Stimulated activated CD4-positive, alpha-beta T cell treated with anti-CD3 and anti-CD28 coated beads, Interleukin-2, amount 100 ng/mL, for 24 hours (primary cell): ENCODE measurements at places on chromosomes 2 and 18.

GRCh38 chr2:175525975-175526374 is 344.5 kb upstream of the ATP5MC3 start:
- no peak for DNase-seq

- no peak for DNase-seq
Measured at GRCh38 chr2:169393068-169393590, 30.8 kb upstream of the LRP2 start.

GRCh38 chr2:63827749-63828148 is 13.9 kb upstream of the UGP2 start:
- no peak for DNase-seq

DNA sequence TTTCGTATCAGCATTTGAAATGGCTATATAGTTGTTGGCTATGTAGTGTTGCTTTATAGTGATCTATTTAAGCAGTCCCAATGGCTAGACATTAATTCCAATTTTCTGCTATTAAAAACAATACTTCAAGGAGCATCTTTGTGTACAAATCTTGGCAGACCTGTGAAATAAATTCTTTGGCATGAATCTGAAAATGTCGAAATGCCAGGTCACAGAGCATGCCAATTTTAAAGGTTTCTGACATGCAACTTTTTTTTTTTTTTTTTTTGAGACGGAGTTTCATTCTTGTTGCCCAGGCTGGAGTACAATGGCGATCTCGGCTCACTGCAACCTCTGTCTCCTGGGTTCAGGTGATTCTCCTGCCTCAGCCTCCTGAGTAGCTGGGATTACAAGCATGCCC is 26.8 kb upstream of the CABLES1 start:
- no peak for DNase-seq

DNA sequence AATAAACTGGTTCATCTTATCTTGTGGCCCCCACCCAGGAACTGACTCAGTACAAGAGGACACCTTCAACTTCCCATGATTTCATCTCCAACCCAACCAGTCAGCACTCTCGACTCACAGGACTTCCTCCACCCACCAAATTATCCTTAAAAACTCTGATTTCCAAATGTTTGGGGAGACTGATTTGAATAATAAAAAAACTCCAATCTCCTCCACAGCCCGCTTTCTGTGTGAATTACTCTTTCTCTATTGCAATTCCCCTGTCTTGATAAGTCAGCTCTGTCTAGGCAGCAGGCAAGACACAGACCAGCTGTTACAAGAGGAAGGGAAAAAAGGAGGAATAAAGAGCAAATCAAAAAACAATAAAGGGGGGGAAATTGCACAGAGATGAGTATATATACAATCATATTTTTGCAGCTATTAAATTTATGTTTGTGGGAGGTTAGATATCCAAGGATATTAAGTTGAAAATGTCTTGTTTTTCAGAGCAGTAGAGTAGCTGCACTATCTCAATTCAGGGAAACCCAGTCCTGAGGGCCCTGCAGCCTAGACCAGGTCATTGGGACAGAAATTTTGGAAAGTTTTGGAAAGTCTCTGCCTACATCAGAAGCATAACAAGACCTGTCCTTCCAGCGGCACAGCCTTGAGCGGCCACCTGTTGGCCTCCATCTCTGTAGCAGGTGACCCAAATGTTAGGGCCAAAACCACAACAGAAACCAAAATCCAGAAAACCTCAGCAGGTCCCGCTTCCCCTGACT is 32.8 kb upstream of the SIGLEC15 start:
- no peak for DNase-seq

DNA sequence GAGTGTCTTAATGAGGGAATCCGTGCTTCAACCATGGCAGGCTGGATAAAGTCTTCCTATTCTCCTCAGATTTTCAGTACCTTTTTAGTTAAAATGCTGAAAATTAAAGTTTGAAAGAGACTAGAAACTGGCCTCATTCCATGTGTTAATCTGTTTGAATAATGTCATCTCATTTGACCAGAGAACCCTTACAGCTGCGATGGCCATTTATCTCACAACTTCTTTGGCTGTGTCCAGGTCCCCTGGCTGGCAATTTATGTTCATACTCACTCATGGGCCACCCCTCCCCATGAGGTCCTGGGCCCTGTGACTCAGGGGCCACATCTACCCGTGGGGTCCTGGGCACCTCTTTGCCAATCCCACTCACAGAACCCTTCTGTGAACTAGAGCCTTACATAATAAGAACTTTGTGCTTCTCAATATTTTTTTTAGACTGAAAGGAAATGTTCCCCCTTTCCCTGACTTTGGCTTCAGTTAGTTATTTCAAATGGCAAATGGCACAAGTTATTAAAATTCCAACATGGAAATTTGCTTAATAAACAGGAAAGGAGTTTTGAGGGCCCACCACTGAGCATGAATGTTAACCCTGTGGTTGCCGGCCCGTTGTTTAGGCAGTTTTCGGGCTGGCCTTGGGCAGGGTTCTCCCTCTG is 134.6 kb downstream of the UXS1 start:
- DNase-seq, result no peak

DNA sequence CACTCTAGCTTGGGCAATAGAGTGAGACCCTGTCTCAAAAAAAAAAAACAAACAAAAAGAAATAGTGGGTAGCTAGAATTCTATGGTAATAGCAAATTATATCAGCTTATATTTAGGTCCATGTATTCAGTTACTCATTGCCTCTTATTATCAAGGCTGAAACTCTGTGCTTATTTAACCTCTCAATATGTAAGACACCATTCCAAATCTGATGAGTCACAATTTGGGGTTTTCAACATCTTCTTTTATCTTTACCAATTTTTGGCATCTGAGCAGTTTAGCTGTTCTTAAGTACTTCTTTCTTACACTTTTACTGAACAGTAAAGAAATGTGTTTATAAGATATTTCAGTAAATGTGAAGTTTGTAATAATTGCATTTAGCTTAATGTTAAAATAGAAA is 69.3 kb downstream of the TTC27 start:
- DNase-seq, result no peak

DNA sequence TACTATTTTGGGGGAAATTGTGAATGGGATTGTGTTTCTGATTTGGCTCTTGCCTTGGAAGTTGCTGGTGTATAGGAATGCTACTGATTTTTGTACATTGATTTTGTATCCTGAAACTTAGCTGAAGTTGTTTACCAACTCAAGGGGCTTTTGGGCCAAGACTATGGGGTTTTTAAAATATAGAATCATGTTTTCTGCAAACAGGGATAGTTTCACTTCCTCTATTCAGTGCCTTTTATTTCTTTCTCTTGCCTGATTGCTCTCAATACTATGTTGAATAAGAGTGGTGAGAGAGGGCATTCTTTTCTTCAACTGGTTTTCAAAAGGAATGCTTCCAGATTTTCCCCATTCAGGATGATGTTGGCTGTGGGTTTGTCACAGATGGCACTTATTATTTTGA is 1383.8 kb upstream of the ACVR2A start:
- no peak for DNase-seq

DNA sequence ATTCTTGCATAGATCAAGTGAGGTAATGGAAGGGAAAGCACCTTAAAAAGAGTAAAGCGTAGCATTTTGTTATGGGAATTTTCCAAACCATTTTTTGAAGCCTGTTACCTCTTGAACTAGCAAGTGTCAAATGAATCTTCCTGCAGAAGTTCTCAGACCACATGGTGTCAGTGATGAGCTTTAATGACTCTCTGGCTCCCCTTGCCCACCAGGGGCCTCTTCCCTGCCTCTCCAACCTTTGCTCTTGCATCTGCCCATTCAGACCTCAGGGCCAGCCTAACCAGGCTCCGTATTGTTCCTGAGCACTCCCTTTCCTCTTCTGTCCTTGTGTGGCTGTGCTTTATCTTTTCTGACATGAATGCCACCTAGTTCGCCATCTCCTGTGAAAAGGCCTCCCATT is 155.9 kb downstream of the DIS3L2 start:
- no peak for DNase-seq

- no peak for DNase-seq
Measured at GRCh38 chr2:241546771-241547498, 11.6 kb upstream of the BOK start.

DNA sequence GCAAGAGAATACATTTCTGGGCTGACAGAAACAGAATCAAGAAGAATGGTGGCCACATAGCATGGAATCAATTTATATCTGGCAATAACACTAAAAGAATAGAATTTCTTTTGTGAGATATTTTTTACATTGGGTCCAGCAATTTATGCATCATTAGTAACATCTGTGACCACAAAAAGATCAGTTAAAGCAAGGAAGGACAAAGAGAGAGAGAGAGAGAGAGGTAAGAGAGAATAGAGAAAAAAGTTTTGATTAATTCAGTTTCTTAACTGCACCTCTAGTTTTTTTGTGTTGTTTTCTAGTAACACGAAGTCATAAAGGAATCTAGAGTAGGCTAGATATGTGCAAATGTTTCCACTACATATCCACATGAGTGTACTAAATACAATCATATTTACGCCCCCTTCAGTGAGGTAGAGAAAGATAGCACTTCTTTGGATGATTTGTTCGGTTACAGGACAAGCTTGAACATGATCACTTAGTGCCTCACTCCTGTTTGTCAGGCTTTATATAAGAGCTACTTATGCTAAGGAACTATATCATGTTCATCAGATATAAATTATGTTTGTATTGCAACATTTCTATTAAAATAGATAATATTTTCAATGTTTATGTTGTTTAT is 247.4 kb upstream of the COL3A1 start:
- no peak for DNase-seq

DNA sequence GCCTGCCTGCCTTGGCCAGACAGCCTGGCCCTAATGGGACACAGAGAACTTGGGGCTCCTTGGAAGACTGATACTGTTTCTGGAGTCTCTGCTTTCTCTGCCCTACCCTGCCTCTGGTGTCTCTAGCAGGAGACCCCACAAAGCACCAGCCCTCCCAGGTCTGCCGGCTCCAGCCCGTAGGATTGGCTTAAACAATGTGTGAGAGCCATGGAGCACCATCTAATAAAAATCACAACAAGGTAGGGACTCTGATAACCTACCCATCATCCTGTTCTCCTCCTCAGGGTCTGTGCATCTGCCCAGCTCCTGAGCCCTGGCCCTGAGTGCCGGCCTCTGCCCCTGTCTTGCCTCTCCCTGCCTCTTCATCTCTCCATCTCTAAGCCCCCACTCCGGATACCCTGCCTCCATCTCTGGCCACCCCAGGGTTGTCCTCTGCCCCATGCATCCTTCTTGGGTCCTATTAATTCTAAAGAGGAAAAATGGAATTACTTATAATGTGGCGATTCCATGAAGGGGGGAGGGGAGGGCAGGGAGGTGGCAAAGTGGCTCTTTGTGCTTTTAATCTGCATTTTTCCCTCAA is 1.2 kb upstream of the ECEL1 start:
- no peak for DNase-seq

GRCh38 chr2:189751080-189751658 is 11.4 kb downstream of the OSGEPL1 start:
- peak; percentile 44 for DNase-seq
